Sigmoid colon (tissue), 7 donors: ENCODE measurements at places on chromosomes 3 and 15.

DNA sequence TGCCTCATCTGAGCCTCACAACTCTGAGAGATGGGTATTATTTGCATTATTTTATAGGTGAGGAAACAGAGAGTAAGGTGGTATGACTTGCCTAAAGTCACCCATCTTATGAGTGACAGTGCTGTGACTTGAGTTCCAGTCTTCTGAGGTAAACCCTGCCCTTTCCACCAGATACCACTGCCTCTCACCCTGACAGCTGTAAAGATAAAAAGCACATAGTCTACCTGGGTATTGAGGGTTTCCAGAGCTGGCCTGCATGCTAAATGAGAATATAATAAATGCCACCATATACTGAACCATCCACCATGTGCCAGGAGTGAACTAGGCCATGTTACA lies 25.6 kb downstream of the RASGRP1 start:
- DNase-seq, result no peak

GRCh38 chr15:101803676-101804075 lies 367 bp downstream of the OR4F6 start:
- DNase-seq, result no peak

- DNase-seq, result no peak
Observed at GRCh38 chr15:76451540-76451939, 115.0 kb downstream of the ISL2 start.

DNA sequence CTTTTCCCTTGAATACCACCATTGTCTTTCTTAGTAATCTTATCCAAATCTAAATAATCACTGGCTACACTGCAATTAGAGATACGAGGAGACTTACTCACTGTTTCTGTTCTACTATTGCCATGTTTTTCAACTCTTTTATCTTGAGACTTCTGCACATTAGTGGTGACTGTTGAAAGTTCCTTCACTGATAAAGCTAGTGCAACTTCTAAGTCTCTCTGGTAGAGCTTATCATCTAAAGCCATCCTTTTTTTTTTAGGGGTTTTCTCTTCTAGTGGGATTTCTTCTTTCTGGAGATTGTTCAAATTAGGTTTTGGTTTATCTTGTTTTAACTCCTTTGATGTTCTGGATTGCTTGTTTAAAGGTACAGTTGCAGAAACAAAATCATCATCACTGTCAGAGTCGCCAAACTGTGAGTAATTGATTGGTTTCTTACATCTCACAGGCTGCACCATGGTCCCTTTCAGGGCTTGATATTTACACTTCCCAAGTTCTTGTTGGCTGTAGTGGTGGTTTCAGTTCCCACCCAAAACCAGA lies 37.7 kb downstream of the NCK1 start:
- no peak for DNase-seq

DNA sequence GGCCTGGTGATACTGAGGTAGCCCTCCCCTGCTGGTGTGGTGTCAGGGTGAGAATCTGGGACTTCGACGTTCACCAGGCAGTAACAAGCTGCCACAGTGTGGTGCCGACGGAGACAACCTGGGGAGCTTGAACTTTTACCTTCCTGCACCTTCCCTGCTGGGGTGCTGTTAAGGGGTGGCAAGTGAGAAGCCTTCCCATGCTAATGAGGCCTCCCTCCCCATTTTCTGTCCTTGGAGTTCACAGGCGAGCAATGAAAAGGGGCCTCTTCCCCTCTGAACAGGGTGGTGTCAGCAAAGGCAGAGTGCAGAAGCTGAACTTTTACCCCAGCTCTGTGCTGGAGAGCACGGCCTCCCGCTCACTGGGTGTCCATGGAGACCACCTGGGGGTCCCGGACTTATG lies 13.5 kb downstream of the MAGEL2 start:
- DNase-seq, result no peak

- DNase-seq, result no peak
Observed at GRCh38 chr3:158272081-158272480, 162.2 kb downstream of the RSRC1 start.

- DNase-seq, result no peak
Observed at GRCh38 chr3:135792858-135793475, 172.6 kb upstream of the PPP2R3A start.

DNA sequence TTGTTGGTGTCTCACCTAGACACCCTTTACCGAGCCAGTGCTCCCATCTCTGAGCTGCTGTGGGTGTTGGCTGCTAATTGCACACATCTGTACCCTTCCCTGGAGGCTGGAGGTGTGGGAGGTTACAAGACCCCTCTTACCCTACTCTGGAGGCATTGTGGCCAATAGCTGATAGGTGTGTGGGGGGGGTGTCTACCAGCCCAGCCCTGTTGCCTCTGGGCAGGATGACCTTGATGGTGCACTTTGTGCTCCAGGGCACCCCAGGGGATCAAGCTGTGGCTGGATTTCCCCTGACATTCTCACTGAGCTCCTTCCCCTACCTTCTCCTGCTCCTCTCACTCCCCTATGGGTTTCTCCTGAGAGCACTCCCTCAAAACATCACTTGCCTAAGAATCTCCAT lies 104.7 kb upstream of the ADPGK start:
- DNase-seq, result no peak
